ENCODE measurements at places on chromosomes 1 and 21.
A peak's percentile ranks its signal among the peaks of the same experiment; 100 is the strongest.

- no peak for DNase-seq
Measured at GRCh38 chr1:239819096-239819495, 272.6 kb upstream of the FMN2 start.

- peak; percentile 56 for DNase-seq
Measured at GRCh38 chr1:224615861-224616755, at the start of gene CNIH3. CNIH3 (plus strand) TSS chr1:224616317; CDS start chr1:224617175, 858 bp downstream.

GRCh38 chr1:75412616-75413015, 198.3 kb downstream of the SLC44A5 start:
- DNase-seq = no peak

- no peak for DNase-seq
Measured at GRCh38 chr1:219177363-219177762, 3.7 kb downstream of the LYPLAL1 start.

Data from inflammatory macrophage treated with lipopolysaccharide for 4 hours (primary cell).